H54 (cell line): ENCODE measurements at places on chromosomes 1 and 21.

- DNase-seq = no peak
Measured at GRCh38 chr1:210087058-210087457, 145.5 kb upstream of the SERTAD4 start.

DNA sequence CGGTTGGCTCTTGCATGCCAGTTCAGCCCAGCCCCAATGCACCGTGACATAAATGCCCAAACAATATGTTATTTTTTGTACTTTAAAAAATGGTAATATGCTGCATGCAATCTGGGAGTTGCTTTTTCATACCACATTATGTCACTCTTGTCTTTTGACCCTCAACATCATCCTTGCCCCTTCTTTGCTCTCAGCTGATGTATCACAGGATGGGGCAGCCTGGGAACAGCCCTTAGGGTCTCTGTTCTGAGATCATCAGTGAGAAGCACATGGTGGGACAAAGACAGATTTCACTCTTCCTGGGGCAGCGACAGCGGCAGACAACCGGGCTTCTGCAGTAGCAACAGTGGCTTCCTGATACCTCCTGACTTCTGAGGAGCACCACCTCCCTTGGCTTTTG, 79.5 kb downstream of the SETD4 start:
- no peak for DNase-seq

- DNase-seq = no peak
Measured at GRCh38 chr1:74713849-74714248, 19.0 kb downstream of the CRYZ start.

DNA sequence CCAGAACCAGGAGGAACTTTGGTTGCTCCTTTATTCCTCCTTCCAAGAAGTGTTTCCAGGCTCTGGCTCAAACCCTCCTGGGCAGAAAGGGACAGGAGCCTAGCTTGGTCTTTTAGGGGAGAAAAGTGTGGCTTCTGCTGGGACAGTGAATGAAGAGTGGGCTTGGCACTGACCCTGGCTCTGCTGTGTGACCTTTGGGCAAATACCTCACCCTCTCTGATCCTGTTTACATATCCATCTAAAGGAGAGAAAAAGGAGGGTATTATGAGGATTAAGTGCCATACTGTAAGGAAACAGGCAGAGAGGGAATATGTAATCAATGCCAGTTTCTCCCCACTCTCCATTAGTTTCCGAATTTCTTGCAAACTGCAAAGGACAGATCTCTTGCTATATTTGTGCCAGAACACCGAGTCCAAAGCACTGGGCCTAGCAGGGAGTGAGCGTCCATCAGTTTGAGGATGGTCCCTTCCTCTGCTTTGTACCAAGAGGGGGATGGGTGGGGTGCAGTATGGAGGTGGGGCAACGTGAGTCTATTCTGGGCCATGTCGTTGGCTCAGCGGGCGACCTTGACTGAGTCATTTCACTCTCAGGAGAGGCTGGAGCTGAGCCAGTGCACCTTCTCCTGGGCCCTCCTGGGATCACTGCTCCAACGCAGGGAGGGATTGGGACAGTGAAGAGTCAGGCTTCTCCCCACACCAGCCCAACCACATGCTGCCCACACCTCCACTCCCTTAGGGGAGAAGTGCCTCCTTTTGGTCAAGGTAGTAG, 38.4 kb downstream of the IGSF21 start:
- no peak for DNase-seq

DNA sequence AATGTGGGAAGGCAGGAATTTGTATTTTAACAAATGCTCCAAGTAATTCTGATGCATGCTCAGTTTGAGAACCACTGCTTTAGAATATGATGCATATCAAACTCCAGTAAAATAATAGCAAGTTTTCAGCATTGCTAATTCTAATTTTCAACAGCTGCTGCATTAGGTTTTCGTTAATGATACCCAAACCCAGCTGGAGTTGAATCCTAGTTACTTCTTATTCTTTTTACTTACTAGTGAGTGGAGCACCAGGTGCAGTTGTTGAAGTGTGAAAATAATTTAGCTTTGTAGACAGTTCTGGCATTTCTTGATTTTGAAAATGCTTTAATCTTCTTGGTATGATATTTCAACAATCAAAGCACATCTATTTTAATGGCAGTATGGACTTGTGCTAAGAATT, 138.5 kb downstream of the HS2ST1 start:
- DNase-seq = no peak

DNA sequence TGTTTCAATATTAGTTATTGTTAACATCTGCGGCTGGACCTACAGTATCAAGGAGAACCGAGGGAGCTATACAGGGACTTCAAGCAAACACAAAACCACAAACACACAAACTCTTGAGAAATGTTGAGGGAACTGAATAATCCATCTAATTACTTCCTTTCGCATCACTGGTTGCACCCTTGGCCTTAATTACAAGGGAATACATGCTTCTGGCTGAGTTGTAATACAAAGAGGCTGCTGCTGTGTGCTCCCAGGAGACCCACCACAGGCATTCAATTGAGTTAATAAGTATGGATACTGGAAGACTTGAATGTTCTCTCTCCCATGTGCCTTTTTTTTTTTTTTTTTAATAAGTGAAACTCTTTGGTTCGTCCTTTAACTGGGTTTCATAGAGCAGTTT, 16.8 kb upstream of the SMYD2 start:
- no peak for DNase-seq

DNA sequence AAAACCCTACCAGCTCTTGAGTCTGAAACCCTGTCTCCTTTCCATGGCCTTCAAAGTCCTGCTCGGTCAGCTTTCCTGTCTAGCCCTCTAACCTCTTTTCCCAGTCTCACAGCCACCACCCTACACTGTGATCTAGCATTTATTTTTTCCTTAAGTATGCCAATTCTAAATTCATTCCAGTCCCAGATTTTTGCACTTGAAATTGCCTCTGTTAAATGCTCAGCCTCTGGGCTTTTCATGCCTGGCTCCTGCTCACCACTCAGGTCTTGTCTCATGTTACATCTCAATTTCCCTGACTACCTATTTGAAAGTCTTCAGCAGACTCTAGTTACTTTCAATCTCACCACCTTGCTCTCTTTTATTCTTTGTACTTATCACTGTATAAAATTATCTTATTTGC, 176.2 kb downstream of the ADGRL4 start:
- no peak for DNase-seq

- DNase-seq = no peak
Measured at GRCh38 chr1:61925591-61926298, 183.5 kb downstream of the PATJ start.

DNA sequence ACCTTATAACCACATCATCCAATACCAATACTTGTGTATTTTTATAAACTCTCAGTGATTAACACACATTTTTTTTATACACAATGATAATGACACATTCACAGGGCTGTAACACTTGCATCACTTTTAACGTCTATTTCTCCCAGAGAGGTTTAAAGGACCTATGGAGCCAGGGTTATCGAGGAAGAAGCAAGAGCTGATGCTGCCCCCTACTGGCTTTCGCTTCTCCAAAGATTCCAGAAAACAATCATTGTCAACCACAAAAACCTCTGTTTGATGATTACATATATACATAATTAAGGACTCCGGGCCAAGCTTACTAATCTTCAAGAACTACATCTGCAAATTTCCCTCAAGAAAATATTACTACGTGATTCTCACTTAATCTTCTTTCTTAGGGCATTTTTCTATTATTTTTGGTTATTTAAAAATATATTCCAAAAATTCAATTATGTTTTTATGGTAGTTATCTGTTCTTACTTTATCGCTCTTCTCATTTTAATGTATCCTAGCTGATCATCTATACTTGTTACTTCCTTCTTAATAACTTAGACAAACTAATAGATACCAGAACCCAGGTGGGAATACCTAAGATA, 214.5 kb downstream of the VAV3 start:
- peak; percentile 10 for DNase-seq

DNA sequence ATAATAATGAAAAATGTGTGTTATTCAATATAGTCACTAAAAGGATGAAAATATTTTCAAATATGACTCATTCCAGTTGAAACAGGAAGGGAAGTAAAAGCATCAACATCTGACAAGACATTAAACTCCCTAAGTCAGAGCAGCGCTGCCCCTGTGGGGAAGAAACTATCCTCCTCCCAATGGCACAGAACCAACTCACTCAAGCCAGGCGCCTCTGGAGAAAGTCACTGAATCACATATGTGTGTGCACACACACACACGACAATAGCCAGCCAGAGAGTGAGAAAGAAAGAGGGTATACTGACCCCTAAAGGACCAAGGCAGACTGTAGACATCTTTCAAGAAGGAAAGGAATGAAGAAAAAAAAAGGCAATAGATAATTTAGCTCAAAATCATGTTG, 126.9 kb downstream of the SETD4 start:
- DNase-seq = peak; percentile 43

DNA sequence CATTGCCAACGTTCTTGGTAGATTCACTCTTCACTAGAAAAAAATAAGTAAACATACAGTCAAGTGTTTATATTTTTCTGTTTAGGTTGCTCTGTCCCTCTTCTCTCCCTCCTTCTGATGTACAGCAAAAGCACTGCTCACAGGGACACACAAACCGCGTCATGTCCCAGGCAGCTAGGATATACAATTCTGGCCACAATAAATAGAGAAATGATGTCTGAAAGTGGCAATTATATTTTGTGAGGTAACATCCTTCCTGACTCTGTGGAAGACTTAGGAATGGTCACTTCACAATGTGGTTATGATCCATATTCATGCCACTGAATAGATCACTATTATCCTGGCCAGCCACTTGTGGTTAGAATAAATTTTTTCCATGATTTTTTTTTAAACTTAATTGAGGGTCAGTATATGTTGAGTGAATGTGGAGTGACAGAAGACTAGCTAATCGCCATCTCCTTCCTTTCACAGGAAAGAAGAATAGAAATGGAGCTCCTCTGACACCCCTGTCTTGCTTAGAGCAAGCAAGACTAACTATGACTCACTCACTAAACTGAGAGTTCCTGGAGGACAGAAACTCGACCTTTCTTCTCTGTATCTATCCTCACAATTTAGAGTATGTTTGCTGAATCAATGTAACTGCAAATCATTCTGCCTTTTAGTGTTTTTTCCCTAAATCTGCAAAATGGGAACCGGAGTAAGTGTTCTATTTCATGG, 54.0 kb downstream of the ZNHIT6 start:
- DNase-seq = no peak

DNA sequence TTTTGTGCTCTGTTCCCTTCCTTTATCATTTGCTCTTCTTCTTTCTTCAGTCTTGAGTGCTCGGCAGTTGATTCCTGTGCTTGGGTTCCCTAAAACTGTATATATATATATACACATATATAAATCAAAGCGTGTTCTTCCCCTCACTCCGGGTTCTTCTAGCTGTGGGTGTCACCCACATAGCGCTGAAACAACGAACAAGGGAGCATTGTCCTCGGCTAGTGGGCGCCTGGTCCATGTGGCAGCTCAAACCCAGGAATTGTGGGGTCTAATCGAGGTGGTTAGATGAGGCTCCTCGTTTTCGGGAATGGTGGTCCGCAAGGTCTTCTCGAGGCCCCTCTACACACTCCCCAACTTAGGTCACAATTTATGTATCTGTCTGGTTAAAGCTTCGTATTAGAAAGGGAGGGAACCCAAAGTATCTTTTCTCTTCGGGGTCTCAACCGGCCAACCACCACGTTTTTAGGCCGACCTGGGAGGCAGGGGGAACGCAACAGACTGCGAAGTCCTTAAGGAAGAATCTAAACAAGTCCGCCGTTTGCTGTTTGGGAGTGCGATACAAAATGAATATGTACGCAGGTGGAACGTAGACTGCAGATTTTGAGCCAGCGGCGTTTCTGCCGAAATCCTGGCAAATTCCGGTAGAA, 504 bp upstream of the SDHC start:
- no peak for DNase-seq

DNA sequence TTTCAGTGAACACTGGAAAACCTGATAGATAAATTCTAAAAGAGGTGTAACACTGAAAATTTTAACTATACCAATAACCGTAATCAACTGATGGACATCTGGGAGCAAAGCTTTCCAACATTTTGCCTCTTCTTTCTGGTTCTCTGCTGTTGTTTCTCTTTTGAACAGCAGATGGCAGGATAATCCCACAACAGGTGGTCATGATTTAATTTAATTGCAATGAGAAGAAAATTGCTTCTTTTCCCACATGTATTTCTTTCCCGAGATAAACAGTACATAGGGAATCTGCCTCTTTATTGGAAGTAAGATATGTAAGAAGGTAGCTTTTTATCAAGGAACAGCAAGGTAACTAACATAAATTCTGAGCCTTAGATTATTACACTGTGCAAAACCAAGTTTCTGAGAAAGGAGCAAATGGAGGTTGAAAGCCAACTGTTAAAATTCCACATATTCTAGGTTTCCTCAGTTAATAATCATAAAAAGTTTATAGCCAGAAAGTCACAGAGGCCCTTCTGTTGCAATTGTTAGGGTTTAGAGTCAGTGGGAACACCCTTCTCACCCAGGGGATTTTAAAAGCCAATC, 72.9 kb downstream of the RPS6KA1 start:
- no peak for DNase-seq

- no peak for DNase-seq
Measured at GRCh38 chr1:204449678-204450280, 38.2 kb upstream of the PPP1R15B start.

DNA sequence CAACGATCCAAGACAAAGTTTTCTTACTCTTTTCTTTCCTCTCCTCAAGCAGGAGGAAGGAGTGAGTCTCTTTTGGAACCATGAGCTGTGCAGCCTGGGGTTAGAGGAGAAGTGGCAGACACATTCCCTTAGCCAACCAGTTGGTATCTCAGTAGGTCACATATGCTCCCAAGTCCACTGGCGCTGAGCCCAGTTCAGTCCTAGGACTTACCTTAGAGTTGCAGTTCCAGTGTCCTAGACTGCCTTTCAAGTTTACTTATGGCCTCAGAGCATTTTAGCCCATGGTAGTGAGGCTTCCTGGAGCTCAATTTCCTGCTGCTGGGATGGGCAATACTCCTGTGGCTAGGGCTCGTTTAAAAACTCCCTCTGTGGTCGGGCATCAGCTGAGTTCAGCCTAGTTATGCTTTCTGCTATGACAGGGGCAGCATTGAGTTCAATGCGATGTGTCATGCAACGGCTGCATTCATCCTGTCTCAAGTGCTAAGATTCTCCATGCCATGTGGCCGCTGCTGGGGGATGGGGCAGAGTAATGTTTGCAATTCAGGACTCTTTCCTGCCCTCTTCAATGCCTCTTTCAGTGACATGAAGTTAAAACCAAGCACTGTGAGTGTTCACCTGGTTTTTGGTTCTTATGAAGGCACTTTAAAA, 103.8 kb downstream of the LRRC7 start:
- DNase-seq = peak; percentile 3

GRCh38 chr1:206114692-206115640, 2.2 kb downstream of the AVPR1B start:
- no peak for DNase-seq

DNA sequence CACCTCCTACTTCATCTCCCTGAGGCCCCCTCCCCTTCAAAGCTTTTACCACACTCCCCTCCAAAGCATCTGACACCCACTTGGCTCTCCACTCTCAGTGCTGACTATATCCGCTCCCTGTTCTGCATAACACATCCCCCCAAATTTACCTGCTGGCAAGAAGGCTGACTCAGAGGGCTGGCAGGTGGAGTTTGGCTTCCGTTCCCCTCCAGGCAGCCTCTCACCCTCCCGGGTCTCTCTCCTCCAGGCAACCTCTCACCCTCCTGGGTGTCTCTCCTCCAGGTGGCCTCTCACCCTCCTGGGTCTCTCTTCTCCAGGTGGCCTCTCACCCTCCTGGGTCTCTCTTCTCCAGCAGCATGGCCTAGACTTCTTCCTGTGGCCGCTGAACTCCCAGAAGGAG, 562.1 kb downstream of the NPHP4 start:
- DNase-seq = no peak
